ENCODE measurements at places on chromosomes 4 and X. TPM values are rescaled to one million over a fixed set of nuclear protein-coding genes. Genes with fewer than 3 reads are reported as not detected.
A peak's percentile ranks its signal among the peaks of the same experiment; 100 is the strongest.

DNA sequence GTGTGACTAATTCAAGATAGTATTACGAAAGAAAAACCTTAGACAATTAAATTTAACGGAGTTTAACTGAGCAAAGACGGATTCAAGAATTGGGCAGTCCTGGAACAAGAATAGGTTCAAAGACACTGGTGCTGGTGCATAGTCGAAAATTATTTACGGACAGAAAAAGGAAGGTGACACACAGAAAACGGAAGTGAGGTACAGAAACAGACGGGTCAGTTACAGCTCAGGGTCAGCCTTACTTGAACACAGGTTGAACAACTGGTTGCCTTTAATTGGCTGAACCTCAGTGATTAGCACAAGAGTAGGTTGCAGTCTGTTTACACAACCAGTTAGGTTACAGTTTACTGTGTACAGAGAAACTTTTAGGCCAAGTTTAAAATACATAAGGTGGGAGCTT is 31.5 kb downstream of the KLHL8 start:
- no peak overlapping the region for H3K27ac ChIP-seq
- H3K27me3 ChIP-seq: no peaks in the 10 kb centered on the region
- no peak overlapping the region for H3K4me3 ChIP-seq
- no peak for DNase-seq
- H3K36me3 ChIP-seq: no peaks in the 10 kb centered on the region

RBBP7 gene
- 174 TPM for total RNA-seq

XKRX gene
- under 0.01 TPM for total RNA-seq

DNA sequence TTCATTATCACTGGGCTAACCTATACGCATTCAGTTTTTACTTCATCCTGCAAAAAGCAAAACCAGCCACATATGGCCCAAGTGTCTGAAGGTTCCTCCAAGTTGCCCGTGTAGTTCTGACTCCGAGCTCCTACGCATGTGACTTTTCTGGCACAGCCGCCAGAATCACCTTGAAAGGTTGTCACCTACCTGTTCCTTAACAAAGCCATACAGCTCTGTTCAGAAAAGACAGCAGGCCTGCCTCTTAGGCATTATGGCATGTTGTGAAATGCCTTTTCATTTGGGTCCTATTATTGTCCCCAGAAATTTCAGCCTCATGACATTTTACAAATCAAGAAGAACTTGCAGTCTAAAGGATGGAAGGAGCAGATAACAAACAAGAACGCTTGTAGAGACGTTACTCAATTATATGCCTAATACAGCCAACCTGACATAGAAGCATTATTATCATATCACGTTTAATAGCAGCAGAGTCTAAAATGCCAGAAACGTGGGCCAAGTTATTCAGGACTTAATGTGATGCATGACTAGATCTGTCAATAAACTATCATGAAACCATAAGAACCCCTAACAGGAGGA is 118.5 kb downstream of the RBM47 start:
- H3K36me3 ChIP-seq: no peaks in the 10 kb centered on the region
- H3K27ac ChIP-seq: no peak overlapping the region
- no peak overlapping the region for H3K4me3 ChIP-seq
- no peaks in the 10 kb centered on the region for H3K27me3 ChIP-seq

GLUD2 gene
- 1.8 TPM for total RNA-seq

- no peaks in the 10 kb centered on the region for H3K27me3 ChIP-seq
- H3K36me3 ChIP-seq: no peaks in the 10 kb centered on the region
- H3K27ac ChIP-seq: no peak overlapping the region
- no peak overlapping the region for H3K4me3 ChIP-seq
- no peak for DNase-seq
Observed at GRCh38 chr4:3677748-3678070, 88.5 kb upstream of the ADRA2C start.

- H3K27me3 ChIP-seq: no peaks in the 10 kb centered on the region
- no peaks in the 10 kb centered on the region for H3K4me1 ChIP-seq
- no peak for DNase-seq
- no peak overlapping the region for H3K4me3 ChIP-seq
- H3K36me3 ChIP-seq: no peaks in the 10 kb centered on the region
Observed at GRCh38 chr4:73763877-73764276, 23.5 kb downstream of the CXCL8 start.

SPARCL1 gene
- total RNA-seq: 2.3 TPM

GRCh38 chrX:150762258-150763165 is 69.3 kb downstream of the MTMR1 start:
- no peaks in the 10 kb centered on the region for H3K27me3 ChIP-seq
- DNase-seq: no peak
- H3K4me1 ChIP-seq: peaks cover 5% of the 10 kb centered on the region
- H3K27ac ChIP-seq: no peak overlapping the region
- H3K36me3 ChIP-seq: peaks cover 2% of the 10 kb centered on the region

DNA sequence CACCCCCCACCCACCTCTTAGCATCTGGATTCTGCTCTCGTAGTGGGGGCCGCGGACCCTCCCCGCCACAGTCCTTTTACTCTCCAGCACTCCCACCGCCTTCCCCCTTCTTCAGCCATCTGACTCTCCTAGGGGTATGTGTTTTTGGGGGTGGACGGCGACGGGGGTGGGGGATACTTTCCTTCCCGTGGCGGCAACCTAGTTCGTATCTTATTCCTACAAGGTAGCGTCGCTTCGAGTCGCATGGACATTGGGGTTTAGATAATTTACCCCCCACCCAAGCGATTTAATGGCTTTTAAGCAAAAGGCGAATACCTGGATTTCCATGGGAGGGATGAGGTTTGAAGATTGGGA is 1.3 kb upstream of the BCORL1 start:
- DNase-seq: no peak
- H3K27ac ChIP-seq: no peak overlapping the region
- H3K4me3 ChIP-seq: peak overlapping the region; percentile 51
- H3K27me3 ChIP-seq: no peaks in the 10 kb centered on the region
- no peaks in the 10 kb centered on the region for H3K36me3 ChIP-seq

SCLT1 gene
- 10.3 TPM for total RNA-seq

DNA sequence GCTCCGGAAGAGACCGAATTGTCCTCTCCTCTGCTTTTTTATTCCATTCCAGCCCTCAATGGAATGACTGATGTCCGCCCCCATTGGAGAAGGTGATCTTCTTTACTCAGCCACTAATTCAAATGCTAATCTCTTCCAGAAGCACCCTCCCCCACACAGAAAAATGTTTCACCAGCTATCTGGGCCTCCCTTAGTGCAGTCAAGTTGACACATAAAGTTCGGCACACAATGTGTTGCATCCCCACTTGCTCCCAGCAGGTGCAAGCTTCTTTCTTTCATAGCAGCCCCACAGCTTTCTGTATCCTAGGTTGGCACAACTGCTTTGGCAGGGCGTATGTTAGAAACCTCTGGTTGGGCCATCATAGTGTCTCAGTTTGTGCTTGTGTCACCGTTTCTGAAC is 73.3 kb upstream of the TLR3 start:
- H3K27ac ChIP-seq: no peak overlapping the region
- no peaks in the 10 kb centered on the region for H3K36me3 ChIP-seq
- no peak for DNase-seq
- H3K27me3 ChIP-seq: no peaks in the 10 kb centered on the region

DNA sequence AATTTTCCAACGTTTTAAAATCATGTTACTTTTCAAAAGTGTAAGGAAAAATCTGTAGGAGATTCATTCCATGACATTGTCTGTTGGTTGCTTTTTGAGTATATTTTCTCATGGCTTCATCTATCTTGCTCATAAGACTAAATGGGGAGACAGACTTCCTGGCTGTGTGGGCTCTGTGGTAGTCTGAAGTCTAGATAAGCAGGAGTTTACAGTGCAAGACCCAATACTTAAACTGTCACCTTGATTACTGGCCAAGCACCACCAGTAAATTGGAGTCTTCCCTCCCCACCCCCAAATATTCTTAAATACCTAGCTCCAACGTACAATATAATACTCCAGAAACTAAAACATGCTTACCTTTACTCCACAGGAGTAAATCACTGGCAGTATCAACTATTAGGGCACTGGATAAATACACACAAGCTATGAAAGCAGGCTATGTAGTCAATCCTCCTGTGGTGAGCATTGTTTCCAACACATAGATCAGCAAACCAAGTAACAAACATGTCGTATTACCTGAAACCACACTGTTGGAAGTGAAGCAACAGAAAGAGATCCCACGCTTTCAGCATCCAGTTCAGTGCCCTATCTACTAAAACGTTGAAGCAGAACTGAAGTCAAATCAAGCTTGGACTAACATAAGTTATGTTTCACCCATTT is 6.2 kb downstream of the HNRNPD start:
- no peak for DNase-seq
- peaks cover 2% of the 10 kb centered on the region for H3K4me1 ChIP-seq
- H3K27me3 ChIP-seq: no peaks in the 10 kb centered on the region
- no peak overlapping the region for H3K4me3 ChIP-seq
- no peak overlapping the region for H3K27ac ChIP-seq
- no peaks in the 10 kb centered on the region for H3K36me3 ChIP-seq

PABPC5 gene
- 4.4 TPM for total RNA-seq

DNA sequence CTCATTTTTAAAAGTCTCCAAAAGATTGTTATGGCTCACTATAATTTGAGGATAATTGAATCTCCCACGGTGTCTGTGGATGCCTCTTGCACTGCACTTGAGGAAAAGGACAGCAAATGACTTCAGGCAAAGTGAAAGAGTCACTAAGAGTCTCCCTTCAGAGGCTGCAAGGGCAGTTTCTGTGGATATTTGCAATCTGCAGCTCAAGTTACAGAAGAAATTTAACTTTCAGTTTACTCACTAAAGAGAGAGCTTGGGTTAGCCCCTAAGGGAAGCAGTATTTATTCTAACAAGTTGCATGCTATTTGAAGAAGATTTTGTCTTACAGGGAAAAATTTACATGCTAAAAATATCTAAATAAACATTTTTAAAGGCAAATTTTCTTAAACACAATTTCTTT is 912.0 kb upstream of the TENM3 start:
- no peak for DNase-seq
- no peaks in the 10 kb centered on the region for H3K27me3 ChIP-seq
- no peaks in the 10 kb centered on the region for H3K36me3 ChIP-seq
- no peaks in the 10 kb centered on the region for H3K4me1 ChIP-seq

NDP gene
- total RNA-seq: 5.3 TPM

GRCh38 chrX:92247076-92247475 is 467.9 kb downstream of the PCDH11X start:
- H3K4me3 ChIP-seq: no peak overlapping the region
- no peaks in the 10 kb centered on the region for H3K36me3 ChIP-seq
- no peak overlapping the region for H3K27ac ChIP-seq
- no peaks in the 10 kb centered on the region for H3K4me1 ChIP-seq
- peak; percentile 68 for DNase-seq

GRCh38 chr4:74540193-74540592 is 95.3 kb downstream of the AREG start:
- DNase-seq: peak; percentile 72
- no peaks in the 10 kb centered on the region for H3K27me3 ChIP-seq
- H3K4me1 ChIP-seq: no peaks in the 10 kb centered on the region
- H3K27ac ChIP-seq: no peak overlapping the region
- H3K36me3 ChIP-seq: no peaks in the 10 kb centered on the region

DNA sequence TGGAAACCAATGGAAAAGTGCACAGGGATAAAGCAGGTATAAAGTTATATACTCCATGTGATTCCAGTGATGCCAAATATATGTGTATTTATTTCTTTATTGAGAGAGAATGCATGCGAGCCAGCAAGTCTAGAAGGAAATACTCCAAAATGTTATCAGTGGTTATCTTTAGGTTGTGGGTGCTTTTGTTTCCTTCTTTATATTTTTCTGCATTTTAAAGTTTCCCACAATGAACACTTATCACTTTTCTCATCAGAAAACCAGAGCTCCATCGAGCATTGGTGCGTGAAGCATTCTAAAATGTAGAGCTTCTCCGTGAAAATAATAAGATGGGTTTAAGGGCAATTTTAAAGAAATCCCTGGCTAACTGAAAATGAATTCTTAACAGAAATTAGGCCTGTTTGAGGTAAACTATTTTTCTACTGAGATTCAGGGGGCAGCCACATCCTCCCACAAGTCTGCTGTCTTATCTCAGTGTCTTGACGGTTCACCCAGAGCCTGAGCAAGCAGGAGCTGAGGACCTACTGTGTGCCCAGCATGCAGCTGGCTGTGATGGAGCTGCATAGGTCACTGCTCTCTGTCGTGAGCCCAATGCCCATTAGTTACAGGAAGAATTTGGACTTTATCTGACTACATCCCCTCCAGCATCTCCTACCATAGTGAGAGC is 18.7 kb upstream of the CD40LG start:
- no peaks in the 10 kb centered on the region for H3K4me1 ChIP-seq
- no peak for DNase-seq
- no peak overlapping the region for H3K27ac ChIP-seq
- H3K4me3 ChIP-seq: no peak overlapping the region
- H3K36me3 ChIP-seq: no peaks in the 10 kb centered on the region

CENPI gene
- 4.9 TPM for total RNA-seq

GRCh38 chrX:120668357-120668756 is 38.5 kb upstream of the C1GALT1C1 start:
- no peak overlapping the region for H3K27ac ChIP-seq
- H3K36me3 ChIP-seq: no peaks in the 10 kb centered on the region
- H3K4me3 ChIP-seq: no peak overlapping the region
- DNase-seq: no peak
- no peaks in the 10 kb centered on the region for H3K27me3 ChIP-seq

DNA sequence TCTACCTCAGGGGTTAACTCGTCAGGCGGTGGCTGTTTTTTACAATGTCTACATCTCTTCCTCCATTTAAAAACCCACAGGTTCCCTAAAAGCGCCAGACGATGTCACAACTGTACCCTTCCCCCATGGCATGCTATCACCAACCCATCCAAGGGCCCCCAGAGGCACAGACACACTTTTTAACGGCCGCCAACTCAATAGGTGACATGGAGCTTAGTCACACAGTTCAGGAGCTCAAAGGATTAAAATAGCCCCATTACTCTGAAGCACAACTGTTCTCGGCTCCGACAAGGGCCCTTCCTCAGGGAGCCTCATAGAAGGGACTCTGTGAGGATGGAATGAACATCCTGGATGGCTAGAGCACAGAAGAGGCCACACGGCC is 12.4 kb downstream of the SH3KBP1 start:
- H3K36me3 ChIP-seq: no peaks in the 10 kb centered on the region
- no peaks in the 10 kb centered on the region for H3K4me1 ChIP-seq
- peak; percentile 24 for DNase-seq
- no peak overlapping the region for H3K27ac ChIP-seq
